Mesenchymal stem cell (in vitro differentiated cells and primary cell): ENCODE measurements at places on chromosomes 12 and 14.

GRCh38 chr14:22152161-22152870 lies 436.7 kb downstream of the DAD1 start:
- no peak for DNase-seq

GRCh38 chr14:99717682-99718013 lies 33.5 kb downstream of the CYP46A1 start:
- no peak for DNase-seq

GRCh38 chr14:90547968-90548367 lies 151.1 kb downstream of the CALM1 start:
- DNase-seq = no peak

- no peak for DNase-seq
These were observed 34.5 kb downstream of the ELK3 start for GRCh38 chr12:96228566-96229248.

DNA sequence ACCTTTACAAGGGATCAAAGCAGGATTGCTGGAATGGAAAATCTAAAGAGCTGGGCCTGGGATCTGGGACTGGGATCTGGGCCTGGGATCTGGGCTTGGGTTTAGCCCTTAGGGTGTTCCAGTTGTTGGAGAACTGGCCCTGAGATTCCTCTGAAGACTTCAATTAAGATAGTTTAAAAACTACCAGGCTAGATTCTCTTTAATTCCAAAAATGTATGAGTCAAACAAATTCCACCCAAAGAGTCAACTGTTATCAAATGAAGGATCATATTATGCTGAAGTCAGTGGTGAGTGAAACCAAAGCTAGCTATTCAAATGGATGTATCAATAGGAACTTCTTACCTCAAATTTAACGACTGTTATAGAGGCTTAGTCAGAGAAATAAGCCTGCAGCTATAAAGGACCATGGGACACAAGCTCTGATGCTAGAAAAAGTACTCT lies 40.5 kb downstream of the LIMA1 start:
- peak; percentile 40 for DNase-seq

GRCh38 chr12:132908145-132909029 lies 21.0 kb upstream of the CHFR start:
- DNase-seq = peak; percentile 98

GRCh38 chr12:71007781-71008404 lies 87.4 kb upstream of the PTPRR start:
- DNase-seq = no peak

- no peak for DNase-seq
These were observed 13.6 kb downstream of the TTC8 start for GRCh38 chr14:88838015-88838414.

DNA sequence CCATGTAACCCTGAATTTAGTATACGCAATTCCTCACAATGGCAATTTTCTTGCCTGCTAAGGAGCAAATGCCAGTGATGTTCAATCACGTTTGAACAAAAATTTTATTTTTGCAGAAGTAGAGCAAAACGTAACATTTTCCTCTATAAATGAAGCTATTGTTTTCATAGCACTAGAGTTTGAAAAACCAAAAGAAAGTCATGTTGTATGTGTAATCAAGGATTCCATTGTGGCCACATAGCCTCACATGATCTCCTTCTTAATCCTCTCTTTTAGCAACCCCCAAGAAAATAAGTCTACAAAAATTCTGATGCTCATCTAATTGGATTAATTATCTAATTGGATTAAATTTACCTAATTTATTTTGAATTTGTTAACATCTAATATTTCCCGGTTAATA lies 1217.4 kb upstream of the FLRT2 start:
- no peak for DNase-seq

- no peak for DNase-seq
These were observed 157.6 kb upstream of the VASH1 start for GRCh38 chr14:76603713-76604112.

- peak; percentile 53 for DNase-seq
These were observed at the start of gene SMAGP for GRCh38 chr12:51270067-51270950. SMAGP (minus strand) TSS chr12:51270415; CDS start chr12:51269278, 1,137 bp downstream.
